Large intestine (tissue), 12 donors: ENCODE measurements at places on chromosomes 5 and 9. TPM values are rescaled to one million over a fixed set of nuclear protein-coding genes. Genes with fewer than 3 reads are reported as not detected.
A peak's percentile ranks its signal among the peaks of the same experiment; 100 is the strongest.

Gene EPB41L4B
- polyA plus RNA-seq, result 35.5 TPM

- DNase-seq, result no peak
These were observed 138.8 kb upstream of the LIFR start for GRCh38 chr5:38695021-38695958.

DNA sequence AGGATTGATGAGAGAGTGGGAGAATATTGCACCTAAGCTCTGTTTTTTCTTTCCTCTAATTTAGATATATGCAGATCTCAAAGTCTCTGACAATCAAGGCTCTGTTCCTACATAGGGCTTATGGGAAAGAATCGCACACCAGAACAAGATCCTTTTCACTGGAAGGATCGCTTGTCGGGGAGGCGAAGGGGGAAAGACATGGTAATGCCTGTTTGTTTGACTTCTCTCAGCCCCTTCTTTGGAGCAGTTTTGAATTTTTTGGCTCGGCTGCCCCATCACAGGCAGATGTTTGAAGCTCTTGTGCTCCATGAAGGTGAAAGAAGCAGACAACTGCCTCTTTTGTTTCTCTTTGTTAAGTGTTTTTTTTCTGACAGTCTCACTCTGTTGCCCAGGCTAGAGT lies 599.9 kb upstream of the ZNF608 start:
- DNase-seq, result no peak

- DNase-seq, result no peak
These were observed 118.7 kb downstream of the PJA2 start for GRCh38 chr5:109291090-109291489.

DNA sequence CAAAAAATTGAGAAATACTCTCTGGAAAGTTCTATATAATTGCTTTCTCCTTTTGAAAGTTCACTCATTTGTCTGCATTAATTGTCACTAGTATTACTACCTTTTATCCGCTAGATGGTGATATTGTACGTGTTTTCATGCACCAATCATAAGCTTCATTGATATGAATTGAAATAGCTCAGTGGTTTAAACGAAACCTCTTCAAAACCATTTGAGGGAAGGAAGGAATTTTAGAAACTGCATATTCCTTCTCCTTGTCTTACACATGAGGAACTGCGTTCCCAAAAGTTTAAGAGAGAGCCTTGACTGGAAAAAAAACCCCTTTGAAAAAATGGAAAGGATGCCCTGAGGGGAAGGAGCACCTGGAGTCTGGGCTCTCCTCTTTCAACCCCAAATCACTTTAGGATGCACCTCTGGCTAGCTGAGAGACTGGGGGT lies 98.6 kb downstream of the YTHDC2 start:
- peak; percentile 9 for DNase-seq
